Activated T-cell treated with anti-CD3 and anti-CD28 coated beads for 24 hours (primary cell): ENCODE measurements at places on chromosomes 2 and 18.

GRCh38 chr18:75249672-75250470 is 39.3 kb downstream of the TSHZ1 start:
- no peak for DNase-seq

DNA sequence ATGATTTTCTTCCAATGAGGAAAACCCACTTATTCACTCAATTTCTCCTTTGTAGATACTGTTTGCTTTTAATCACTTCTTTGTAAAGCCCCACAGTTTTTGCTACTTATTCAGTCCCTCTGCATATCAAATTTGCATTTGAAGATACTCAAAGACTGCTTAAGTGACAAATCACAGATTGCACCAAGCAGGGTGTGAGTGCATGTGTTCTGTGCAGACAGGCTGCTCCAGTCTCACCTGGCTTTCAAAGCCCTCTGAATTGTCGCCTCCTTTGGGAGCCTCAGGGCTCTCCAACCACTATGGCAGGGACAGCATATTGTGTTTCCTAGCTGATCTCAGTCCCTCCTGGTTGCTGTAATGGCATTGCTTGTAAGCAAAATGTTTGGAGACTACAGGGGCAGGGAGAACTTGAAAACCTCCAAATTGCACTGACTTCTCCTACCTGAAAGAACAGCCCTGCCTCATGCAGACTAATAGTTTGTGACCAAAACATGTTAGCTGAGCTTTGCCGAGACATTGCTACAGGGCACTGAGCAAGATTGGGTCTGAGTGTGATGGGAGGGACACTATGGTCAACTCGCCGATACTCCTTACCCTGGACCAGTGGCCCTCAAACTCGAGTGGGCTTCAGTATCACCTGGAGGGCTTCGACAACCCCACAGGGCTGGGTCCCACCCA is 96.8 kb downstream of the POLE4 start:
- no peak for DNase-seq

GRCh38 chr18:59643740-59644139 is 53.5 kb downstream of the CCBE1 start:
- no peak for DNase-seq

DNA sequence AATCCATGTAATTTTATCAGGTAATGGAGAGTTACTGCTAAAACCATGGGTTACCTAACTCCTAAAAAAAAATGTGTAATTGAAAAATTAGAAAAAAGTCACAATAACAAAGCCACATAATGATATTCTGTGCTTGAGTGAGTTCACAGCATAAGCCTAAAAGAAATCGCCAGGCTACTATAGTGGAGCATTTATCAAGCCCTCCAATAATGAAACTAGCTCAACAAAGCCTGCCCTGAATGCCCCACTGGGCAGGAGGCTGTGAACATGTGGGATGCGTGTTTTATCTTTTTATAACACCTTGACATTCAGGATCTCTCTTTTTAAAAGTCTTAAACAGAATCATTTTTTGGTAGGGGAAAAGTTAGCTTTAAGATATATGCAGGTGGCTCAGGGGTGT is 86.3 kb downstream of the KCTD18 start:
- no peak for DNase-seq

- DNase-seq: no peak
These were observed 72.6 kb downstream of the ANKRD44 start for GRCh38 chr2:197238043-197238365.

- no peak for DNase-seq
These were observed 213.8 kb upstream of the MGAT5 start for GRCh38 chr2:134039912-134040581.

DNA sequence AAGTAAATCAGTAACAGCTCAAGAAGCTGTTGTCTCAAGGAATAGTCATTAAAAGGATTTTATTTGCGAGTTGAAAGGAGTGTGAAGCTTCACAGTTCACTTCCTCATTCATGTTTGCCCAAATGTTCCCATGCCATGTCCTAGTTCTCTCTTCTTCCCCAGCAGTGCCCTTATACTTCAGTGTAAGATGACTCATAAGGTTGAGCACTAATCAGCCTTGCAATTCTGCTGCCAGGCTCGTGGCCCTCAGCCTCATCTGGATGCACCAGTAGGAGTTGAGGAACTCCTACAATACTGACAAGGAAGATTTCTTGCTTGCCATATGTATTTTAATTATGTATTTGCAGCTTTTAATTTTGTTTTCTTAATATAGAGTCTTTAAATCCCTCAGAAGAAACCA is 1980.4 kb downstream of the SUCLG1 start:
- DNase-seq: no peak

- no peak for DNase-seq
These were observed 111.4 kb downstream of the THNSL2 start for GRCh38 chr2:88281302-88282217.

- DNase-seq: peak; percentile 86
These were observed 16.1 kb downstream of the WNT10A start for GRCh38 chr2:218896501-218897393.

DNA sequence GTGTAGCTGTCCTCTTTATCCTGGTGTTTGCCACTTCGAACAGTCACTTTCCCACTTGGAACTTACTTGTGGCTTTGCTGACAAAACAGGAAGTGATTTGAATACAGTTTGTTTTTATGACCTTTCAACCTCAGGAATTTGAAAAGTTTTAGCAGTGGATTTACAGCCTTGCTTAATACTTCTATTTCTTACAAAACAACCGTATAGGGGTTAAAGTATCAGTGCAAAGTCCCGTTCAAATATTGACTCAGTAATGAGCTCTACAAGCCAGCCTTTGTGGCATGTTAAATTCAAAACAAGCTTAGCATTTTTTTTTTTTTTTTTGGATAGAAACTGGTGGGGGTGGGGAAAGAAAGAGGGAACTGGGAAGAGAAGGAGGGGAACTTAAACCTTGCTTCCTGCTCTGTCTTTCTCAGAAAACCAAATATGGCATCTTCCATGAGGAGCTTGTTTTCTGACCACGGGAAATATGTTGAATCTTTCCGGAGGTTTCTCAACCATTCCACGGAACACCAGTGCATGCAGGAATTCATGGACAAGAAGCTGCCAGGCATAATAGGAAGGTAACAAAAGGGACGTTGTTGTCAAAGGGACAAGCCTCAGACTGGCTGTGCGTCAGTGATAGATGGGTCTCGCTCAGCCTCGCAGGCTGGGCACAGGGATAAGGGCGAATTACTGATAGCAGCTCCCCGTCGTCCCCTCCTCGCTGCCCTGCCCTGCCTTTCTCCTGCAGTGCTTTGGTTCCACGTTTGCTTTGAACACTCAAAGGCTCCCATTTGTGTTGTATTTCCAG is at the start of gene HNMT:
Gene HNMT, plus strand, starts transcription at position 408 of the 793 bp plus-strand sequence. Its CDS starts 19 bp downstream, at position 427.
- DNase-seq: no peak

- no peak for DNase-seq
These were observed 1.9 kb downstream of the FIGN start for GRCh38 chr2:163733956-163734355.

DNA sequence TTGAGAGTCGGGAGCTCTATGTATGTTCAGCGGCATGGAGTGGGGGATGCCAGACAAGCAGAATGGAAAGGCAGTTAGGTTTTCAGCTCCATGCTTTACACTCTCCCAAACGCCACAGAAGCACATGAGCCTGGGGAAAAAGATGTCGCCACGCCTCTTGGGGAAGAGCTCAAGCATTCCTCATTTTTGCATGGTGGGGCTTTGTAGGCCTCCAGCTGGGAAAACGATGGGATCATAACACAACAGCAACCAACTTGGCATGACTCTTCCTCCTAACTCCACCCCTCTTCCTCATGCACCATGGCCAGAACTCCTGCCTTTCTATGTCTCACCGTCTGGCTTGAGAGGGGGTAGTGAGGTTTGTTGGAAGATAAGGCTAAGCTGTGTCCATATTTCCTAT is 102.6 kb downstream of the PAX3 start:
- DNase-seq: no peak
